ENCODE measurements at places on chromosomes 1 and 21.

DNA sequence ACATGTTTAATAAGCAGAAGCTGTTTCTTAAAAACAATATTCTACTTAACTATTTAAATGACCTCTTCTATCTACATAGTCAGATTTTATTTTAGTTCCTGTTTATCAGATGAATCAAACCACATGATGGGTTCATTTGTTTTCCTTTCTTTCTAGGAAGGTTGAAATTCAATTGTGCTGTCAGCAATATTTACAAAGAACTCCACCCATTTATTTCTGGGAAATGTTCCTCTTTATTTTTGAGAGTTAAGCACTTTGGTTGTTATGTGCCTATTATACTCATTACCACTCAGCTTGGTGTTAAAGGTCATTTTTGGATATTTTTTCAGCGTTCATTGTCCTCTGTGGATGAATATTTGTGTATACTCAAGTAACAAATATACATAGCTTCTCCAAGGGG, 84.9 kb downstream of the C4BPA start:
- DNase-seq, result no peak

- no peak for DNase-seq
Observed at GRCh38 chr1:229079016-229079595, 191.8 kb upstream of the RAB4A start.

DNA sequence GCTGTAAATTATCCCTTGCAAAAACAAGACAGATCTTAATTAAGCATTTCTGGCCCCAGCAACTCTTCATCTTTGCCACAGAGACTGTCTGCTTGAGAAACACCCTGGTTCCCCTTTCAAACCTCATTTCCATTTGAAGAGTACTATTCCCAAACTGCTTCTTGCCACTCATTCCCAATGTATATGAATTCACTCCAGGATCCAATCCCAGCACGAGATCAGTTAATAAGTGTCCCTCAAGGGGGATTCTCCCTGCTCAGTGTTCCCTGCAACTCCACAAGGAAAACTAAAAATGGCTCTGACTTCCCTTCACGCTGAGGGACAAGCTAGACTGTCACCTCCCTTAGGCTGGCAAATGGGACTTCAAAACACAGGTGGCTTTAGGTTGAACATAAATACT, 173.2 kb downstream of the SIPA1L2 start:
- no peak for DNase-seq

GRCh38 chr1:172489847-172490246, 43.1 kb upstream of the SUCO start:
- DNase-seq, result no peak

DNA sequence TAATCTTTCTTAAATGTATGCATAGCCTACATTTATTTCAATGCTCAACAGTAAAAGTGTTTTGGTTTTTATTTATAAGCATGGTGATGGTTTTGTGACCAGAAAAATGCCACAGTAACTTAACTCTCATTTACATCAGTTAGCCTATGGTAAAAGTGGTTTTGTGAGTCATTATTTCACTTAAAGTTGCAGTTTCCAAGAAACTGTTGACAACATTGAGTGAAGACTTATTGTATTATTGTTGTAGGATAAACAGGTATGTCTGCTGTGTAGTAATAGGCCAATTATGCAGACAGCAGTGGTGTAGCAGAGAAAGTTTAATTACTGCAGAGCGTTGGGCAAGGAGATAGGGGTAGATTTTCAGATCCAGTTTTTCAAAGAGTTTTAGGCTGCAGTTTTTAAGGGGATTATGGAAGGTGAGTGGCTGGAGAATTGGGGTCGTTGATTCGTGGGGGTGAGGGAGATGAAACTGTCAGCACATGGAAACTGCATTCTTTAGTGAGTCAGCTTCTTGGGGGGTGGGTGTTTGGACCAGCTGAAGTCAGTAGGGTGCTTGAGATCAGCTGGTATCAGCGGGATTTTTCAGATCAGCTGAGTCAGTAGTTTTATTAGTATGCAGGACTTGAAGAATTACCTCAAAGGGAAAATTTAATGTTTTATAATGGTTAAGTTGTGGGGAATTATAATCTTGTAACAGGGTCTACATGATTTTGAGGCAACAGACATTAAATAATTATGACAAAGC, 168.7 kb upstream of the FMN2 start:
- DNase-seq, result no peak

All from CMK (cell line).